ENCODE measurements at places on chromosomes 2 and 18.

GRCh38 chr2:14994721-14995120 lies 362.2 kb downstream of the LRATD1 start:
- no peak for DNase-seq

- no peak for DNase-seq
Measured at GRCh38 chr18:26227051-26227670, 916 bp downstream of the TAF4B start.

GRCh38 chr2:64865073-64865830 lies 123.9 kb upstream of the SLC1A4 start:
- peak; percentile 39 for DNase-seq

DNA sequence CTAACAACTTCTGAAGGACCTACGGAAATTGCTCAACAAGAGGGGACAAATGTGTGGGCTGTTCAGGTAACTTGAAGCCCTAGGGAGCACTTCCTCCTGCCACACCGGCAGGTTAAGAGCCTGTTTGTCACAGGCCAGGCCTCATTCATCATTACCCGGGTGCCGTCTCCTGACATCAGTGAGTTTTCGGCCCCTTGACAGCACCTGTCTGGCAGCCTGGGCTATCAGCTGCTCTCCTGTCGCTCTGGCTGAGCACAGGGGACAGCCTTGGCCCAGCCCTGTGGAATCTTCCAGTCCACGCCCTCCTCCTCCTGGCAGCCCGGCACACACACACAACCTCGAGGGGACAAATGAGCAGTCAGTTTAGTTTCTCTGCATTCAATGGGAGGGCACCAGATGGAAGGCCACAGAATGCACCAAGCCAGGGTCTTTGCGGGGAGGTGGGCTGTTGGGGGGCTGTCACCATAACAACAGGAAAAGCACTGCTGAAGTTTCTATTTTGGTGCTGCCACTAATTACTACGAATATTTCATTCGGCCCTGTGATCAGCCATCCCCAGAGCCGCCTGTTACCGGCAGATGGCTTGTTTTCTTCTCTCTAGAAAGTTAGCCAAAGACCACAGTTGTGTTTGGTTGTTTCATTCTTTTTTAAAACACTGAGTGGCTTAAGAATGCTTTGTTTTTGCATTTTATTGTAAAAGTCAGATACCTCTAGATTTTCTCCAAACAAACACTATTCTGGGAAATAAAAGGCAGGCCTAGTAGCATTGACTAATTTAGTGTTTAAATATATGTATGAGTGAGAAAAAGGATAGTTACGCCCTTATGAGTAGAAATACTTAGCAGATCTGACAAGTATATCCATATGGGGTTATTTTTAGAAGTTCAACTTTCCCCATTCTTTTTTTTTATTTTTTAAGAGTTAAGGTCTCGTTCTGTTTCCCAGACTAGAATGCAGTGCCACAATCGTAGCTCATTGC lies 189.9 kb upstream of the NDUFV2 start:
- DNase-seq, result no peak

- no peak for DNase-seq
Measured at GRCh38 chr2:133871545-133872209, 303.4 kb upstream of the NCKAP5 start.

GRCh38 chr2:120945832-120946499 lies 210.3 kb downstream of the GLI2 start:
- no peak for DNase-seq

- DNase-seq, result no peak
Measured at GRCh38 chr18:35352778-35353177, 8.6 kb upstream of the ZNF24 start.

- DNase-seq, result no peak
Measured at GRCh38 chr18:77677536-77677935, 427.9 kb downstream of the GALR1 start.

- DNase-seq, result no peak
Measured at GRCh38 chr2:168145011-168145410, 102.4 kb downstream of the STK39 start.

- peak; percentile 32 for DNase-seq
Measured at GRCh38 chr2:231708773-231709635, 679 bp downstream of the PTMA start.

DNA sequence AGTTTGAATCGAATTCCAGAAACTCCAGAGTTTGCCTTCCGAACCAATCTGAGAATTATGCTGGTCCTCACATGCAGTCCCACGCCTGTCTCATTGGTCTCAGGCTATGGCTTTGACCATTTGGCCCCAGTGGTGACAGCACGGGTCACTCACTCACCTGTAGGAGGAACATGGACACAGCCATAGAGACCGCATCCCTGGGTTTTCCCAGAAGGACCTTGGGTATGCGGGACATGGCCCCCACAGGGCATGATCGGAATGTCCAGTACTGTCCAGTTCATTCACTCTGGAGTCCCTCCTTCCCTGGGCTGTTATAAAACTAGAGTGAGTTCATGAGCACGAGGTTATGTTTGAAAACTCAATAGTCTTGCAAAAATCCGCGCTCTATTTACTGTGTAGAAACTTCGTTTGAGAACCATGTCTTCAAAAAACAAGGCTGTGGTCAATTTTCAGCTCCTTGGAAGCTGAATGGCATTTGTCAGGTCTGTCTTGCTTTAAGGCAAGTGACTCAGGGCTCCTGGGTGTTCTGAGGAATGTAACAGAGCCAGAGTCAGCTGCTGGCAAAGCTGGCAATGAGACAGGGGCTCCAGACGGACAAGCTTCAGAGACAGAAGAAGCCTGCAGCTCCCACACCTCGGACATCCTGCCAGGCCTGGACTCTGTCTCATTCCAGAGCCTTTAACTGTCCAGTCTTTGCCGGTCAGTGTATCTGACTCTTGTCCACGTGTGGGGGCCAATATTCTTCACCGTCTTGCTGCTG lies 86.7 kb upstream of the TMEM18 start:
- DNase-seq, result no peak

DNA sequence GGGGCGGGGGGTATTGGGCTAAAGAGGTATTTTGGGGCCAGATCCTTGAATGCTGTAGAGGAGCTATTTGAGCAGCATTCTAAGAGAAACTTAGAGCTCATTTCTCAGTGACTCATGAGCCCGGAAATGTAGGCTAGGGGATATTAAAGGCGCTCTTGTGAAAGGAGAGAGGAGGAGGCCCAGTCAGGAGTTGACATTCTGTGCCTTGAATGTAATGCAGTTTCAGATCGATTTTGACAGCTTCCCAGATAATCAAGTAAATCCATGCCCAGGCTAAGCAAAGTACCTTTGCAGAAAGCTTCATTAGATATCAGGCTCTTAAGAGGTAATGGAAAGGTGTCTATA lies 1.5 kb downstream of the CAB39 start:
- DNase-seq, result no peak

DNA sequence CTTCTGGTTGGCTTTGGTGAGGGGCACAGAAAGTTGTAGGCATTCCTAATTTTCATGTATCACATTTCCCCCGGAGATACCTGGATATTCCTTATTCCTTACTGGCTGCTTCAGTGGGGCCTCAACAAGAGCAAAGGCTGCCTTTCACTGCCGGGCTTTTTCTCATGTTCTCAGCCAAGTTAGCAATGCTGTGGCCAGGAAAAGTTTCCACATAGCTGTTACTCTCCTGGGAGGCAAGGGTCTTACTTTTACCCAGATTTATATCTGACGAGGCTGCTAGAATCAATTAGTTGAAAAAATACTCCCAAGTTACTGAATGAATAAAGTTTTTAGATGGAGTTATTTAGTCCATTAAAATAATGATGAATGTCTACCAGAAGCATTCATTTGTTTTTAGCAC lies 230.5 kb downstream of the ZNF407 start:
- DNase-seq, result no peak

DNA sequence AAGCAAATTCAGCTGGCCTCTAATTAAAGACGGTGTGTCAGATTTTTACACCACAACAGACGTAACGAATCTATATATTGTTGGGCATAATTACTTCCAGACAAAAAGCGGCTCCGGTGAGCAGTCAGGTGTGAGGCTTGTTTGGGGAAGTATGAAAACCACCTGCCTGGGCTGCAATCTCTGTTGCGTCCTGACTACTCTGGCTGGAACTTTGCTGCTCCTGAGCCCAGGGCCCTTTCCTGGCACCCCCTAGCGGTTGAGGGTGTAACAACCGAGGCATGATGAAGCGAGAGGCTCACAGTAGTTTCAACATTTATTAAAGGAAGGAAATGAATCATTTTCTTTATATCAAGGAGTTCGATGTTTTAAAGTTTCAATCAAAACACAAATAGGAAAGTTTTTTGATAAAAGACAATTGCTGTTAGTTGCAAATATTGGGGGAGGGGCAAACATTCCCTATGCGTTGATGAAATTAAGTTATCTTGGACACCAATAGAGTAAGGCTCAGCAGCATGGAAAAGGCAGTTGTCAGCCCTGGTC lies 10.6 kb upstream of the ITGB6 start:
- no peak for DNase-seq

DNA sequence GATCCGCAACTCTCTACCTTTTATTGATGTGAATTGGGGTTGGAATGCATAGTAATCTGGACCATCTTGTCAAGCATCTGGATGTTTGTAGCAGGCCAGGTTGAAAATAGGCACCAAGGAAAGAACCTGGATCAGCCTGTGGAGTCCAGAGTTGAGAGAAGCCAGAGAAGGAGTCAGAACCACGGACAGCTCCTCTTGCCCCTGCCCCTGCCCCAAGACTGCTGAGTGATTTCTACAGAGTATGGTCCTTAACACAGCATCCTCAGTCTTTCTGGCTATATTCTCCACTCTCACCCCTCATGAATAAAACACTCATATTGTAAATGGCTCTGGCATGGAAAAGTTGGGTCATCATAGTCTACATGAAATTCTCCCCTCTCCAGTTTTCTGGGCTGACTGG lies 154.6 kb downstream of the LOXHD1 start:
- no peak for DNase-seq

DNA sequence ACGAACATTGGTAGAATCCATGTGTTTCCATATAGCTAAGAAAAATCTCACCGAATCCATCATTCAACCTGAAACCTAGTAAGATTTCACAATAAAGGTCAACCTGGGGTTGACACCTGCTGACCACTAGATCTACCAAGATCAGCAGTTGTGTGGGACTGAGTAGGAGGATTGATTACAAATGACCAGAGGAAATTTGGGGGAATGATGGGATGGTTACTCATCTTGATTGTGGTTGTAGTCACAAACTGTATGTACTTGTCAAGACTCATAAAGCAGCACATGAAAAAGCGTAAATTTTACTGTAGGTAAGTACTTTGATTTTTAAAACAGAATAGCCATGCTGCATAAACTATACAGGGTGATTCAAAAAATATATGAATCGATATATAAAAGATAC lies 14.7 kb downstream of the DAPL1 start:
- no peak for DNase-seq

DNA sequence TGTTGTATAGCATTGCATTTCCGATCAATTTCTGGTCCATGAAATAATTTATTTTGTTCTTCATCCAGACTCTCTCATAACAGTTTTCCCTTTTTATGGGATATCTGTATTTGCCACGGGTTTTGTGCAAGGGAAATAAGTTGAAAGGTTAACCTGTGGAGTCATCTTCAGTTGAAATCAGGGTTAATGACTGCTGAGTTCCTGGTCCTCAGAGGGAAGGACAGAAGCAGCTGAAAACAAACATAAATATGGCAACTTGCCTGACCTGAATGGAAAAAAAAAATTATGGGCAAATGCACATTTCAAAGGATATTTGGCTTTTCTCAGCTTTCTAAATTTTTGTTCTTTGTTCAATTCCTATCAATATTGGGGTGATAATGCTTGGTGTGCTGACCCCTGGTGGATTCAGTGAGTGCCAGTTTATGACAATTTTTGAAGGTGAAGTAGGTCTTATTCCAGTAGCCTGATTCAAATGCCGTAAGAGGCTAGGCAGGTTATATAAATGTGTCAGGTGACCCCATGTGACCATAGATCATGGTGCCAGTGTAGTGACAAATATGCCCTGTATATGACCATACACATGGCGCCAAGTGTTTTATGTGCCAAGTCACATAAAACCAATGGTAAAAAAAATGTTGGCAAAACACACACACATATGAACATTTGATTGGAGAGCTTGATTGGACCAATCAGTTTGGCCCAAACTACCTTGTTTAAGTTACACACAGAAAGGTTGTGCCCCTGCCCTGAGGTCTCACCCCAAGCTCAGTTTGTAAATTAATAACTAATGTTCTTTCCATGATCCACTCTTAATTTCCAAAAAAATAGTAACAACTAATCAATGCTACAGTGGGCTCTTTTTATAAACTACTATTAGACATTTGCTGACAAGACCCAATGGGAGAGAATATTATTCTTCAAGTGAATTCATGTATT lies 47.6 kb upstream of the FAM124B start:
- no peak for DNase-seq

DNA sequence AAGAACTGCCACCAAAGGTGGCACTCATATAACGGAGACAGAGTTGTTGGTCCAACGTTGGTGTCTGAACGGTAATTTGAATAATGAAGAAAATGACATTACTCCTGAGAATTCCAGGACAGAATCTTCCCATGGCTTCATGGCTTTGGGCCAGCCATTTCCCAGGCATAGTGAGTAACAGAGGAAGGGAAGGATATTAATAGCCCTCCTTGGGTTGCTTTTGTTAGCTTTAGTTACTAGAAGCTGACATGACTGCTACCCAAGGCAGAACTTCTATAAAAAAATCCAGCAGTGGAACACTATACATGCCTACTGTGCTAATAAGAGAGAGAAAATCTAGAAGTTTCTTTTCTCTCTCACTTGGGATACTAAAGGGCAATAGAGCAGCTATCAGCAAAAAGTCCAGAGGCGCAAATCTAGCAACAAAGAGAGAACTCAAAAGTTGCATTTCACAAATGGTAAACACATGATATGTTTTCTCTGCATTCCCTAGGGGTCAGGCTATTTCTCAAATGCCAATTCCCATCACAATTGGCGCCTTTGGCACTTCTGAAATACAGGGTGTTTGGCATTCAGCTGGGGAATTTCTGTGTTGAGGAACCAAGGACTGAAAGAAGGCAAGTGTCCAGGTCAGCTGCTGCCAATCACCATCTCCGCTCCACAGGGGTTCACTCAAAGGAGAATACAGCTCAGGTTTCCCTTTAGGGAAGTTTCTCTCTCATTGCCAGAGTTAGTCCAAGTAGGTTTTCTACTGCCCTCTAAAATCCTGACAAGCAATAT lies 160.8 kb upstream of the KYNU start:
- no peak for DNase-seq

GRCh38 chr2:7032371-7032770 lies 115.2 kb downstream of the RNF144A start:
- DNase-seq, result no peak

DNA sequence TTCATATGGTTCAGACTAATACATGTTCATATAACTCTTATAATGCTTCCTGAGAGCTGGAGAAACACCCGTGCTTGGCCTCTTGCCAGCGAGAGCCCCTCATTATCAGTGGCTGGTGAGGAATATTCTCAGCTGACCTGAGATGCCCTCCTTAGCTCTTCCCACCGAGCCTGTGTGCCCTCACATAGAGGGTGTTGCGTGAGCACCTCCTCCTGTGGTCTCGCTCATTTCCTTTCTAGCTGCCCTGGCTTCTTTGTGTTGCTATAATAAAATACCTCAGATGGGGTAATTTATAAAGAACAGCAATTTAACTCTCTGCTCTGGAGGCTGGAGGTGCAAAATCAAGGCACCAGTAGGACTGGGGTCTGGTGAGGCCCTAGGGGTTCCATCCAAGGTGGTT lies 80.5 kb upstream of the ALKAL2 start:
- no peak for DNase-seq
